ENCODE measurements at places on chromosomes 13 and 19.

DNA sequence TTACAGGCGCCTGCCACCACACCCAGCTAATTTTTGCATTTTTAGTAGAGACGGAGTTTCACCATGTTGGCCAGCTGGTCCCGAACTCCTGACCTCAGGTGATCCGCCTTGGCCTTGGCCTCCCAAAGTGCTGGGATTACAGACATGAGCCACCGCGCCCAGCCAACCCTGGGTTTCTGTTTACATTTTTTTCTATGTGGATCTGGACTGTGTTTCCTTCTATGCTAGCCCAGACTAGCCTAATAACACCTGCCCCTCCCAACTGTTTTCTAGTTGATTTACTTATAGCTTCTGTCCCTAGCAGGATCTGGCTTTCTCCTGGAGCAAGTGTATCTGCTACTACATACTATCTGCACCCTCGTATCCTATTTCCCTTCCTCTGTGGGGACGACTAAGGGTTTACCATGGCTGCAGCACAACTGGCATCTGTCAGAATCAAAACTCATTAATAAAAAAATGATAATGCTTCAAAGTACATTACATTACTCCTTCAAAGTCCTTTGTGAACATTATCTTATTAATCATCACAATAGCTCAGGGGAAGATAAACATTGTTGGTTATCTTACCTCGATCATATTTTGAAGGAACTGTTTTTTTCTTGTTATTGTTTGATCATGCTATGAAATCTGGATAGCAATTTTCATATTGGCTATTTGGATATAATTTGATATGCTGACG is 228.3 kb downstream of the KLF5 start:
- DNase-seq = no peak

GRCh38 chr13:80048802-80049201 is 292.1 kb downstream of the SPRY2 start:
- peak; percentile 55 for DNase-seq

- no peak for DNase-seq
Measured at GRCh38 chr19:369876-370275, 25.3 kb upstream of the MIER2 start.

GRCh38 chr19:7417671-7418324 is 69.1 kb downstream of the ARHGEF18 start:
- no peak for DNase-seq

DNA sequence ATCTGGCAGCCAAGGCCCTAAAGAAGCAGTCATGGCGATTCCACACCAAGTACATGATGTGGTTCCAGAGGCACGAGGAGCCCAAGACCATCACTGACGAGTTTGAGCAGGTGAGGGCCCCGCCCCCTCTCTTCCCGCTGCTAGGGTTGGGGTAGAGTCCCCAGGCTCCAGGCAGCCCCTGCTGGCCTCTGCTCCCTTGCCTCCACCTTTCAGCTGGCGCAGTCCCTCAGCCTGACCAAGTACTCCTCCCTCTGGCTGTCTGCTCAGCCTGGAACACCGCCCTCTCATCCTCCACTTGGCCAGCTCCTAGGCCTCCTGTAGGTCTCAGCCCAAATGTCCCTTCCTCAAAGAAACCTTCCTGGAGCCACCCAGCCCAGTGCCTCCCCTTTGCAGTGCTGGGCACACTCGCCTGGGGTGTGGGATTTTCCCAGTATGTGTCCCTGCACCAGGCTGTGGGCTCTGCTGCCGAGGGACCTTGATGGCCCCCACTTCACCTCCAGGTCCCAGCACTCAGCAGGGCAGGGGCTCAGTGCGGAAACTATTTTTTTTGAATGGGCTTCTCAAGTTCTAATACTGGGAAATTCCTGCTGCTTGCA is 5.7 kb downstream of the LENG1 start:
- no peak for DNase-seq

- DNase-seq = no peak
Measured at GRCh38 chr19:30696514-30696913, 324.3 kb downstream of the ZNF536 start.
